ENCODE measurements at places on chromosomes 3 and 15.

DNA sequence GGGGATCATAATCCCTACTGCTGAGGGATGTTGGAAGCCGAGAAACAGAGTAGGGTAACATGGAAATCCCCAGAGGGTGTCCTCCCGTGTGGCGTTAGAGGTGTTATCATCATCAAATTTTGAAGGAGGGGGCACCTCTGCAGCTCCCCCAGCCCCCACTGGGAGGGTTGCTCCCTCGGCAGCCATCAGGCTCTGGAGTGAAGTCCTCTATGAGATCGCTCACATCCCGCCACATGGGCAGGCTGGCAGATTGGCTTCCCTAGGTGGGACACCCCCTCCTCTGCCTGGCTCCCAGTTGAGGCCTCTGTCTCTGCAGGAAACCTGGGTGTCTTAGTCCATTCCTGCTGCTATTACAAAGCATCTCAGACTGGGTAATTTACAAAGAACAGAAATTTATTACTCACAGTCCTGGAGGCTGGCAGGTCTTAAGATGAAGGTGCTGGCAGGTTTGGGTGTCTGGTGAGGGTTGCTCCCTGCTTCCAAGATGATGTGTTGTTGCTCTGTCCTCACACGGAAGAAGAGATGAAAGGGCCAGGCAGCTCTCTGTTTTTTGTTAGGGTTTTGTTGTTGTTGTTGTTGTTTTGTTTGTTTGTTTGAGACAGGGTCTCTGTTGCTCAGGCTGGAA is 120.5 kb downstream of the NUP210 start:
- no peak for DNase-seq

DNA sequence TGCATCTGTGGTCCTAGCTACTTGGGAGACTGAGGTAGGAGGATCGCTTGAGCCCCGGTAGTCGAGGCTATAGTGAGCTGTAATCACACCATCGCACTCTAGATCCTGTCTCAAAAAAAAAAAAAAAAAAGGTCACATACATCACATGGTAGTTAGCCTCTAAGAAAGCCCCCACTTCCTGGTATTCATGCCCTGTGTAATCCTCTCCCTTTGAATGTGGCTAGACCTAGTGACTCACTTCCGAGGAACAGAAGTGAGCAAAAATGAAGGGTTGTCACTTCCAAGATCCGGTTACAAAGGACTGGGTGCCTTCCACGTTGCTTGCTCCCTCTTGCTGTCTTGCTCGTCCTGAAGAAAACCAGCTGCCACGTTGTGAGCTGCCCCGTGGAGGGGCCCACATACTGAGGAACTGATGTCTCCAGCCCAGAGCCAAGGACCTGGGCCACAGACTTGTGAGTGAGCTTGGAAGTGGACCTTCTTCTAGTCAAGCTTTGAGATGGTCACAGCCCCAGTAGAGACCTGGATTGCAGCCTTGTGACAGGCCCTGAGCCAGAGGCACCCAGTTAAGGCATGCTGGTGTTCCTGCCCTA is 12.6 kb upstream of the LCTL start:
- peak; percentile 64 for DNase-seq

DNA sequence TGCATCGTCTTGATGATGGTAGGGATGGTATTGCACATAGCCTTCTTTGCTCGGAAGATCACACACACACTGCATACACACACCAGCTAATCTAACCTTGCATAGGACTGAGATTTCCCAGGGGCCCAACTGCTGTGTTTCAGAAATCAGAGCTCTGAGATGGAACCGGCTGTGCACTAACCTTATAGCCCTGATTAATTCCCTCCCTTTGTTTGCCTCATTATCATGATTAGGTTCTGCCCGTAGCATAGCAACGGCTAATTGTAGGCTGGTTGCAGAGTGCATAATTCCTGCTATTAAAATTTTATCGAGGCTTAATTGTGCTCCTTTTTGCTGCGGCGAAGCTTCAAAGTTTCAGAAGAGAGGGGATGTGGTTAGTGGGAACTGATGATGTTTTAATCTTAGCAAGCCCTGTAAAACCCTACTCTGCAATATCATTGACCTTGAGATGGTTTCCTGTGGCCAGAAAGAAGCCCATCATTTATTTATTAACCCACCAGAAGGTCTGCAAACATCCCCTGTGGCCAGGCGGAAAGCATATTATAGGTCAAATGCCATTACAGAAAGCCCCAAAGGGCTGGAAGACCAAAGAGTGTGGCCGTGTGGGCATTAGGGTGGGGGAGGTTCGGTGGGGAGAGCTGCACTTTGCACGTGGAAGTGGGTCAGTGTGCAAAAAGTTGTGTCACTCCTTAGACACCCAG is 56.2 kb upstream of the GLCE start:
- DNase-seq, result no peak

DNA sequence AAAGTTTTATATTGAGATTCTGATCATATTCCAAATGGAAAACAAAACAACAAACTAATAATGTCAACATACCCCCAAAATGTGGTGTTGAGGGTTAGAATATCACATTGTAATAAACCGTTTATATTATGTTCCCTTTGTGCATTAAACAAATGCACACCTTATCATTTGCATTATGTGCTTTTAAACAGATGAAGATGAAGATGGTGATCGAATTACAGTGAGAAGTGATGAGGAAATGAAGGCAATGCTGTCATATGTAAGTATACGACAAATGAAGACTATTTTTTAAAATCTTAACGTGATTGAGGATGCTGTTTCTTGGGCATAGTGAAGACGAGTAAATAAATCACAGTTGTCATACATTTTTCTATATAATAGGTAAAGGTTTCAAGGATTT is 20.6 kb downstream of the MAP2K5 start:
- no peak for DNase-seq

DNA sequence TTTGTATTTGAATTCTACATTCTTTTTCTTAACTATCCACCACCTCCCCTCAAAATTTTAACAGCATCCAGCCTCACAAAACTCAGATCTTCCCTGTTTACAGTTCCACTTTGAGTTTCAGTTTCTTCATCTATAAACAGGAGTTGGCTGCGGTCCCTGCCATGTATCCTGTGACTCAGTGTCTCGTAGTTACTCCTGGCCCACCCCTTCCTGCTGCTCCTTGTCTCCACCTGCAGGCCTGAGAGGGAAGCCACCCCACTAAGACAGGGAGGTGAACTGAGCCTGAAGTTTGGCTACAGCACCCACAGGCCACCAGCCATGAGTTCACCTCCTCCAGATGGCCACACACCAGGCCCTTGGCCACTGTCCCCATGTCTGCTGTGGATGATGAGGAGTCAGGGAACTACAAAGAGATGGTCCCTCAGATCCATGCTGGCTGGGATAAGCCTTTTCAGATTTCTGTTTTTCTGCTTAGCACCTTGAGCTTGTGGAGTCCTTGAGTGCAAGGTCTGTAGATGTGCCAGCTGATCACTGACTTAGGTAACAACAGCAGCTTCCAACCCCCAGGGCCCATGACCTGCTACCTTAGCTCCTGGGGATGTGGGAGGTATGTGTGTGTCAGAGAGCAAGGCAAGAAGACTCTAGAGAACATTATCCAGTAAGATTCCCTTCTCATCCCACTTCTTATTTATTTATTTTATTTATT is 37.5 kb downstream of the CD86 start:
- DNase-seq, result peak; percentile 1

GRCh38 chr15:57731530-57732103 is 25.1 kb downstream of the POLR2M start:
- DNase-seq, result no peak

GRCh38 chr15:70269991-70270751 is 172.5 kb upstream of the TLE3 start:
- DNase-seq, result peak; percentile 22

DNA sequence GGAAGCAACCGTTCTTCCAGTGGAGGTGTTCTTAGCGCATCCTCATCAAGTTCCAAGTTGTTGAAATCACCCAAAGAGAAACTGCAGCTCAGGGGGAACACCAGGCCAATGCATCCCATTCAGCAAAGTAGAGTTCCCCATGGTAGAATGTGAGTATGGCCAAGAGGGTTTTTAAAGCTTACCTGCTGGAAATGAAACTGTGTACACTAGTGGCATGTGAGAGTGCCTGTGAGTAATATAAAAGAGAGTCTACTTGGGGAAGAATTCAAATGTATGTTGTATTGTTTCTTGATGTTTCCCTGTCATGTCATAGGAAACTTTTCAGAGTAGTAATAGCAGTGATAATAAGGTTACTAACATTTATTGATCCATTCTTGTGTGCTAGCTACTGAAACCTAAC is 43.3 kb downstream of the PSMD6 start:
- no peak for DNase-seq

DNA sequence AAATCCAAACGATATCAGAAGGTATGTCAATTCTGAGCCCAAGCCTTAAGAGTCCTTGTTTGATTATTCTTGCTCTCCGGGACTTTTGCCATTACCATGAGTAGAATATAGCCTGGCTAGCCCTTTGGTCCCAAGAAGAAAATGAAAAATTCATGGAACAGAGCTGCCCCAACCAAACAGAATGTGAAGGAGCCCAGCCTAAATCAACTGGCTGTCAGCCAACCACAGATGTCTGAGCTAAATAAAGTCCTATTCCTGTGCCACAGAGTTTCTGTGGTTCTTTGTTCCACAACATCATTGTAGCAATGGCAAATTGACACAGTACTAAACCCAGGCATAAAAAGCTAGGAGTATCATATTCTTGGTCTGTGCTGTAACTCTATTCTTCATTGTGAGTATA is 185.2 kb downstream of the CPNE4 start:
- DNase-seq, result no peak

DNA sequence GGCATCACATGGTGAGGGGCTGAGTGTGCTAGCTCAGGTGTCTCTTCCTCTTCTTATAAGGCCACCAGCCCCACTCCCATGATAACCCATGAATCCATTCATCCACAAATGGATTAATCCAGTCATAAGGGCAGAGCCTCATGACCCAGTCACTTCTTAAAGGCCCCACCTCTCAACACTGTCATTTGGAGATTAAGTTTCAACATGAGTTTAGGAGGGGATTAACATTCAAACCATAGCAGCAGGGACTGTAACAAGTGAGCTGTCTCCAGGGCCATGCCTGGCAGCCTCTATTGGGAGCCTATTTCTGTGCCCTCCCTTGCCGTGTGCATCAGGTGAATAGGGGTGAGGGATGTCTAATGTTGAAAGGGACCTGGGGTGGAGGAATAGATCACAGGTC is 77.5 kb downstream of the CHRD start:
- DNase-seq, result no peak

DNA sequence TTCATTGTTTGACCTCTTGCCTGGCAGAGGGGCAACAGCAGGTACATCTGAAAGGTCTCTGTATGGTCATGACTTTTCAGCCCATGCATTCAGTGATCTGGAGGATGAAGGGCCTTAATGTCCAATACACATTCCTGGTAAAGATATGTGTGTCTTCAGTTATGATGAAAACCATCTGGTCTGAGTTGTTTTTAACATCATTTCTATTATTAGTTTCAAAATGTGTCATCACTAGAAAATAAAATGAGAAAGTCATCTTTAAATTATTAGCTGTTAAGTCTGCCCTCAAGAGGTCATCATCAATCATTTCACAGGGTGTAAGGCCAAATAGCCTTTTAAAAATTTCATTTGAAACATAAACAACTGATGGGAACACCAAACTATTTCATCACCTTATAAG is 92.1 kb upstream of the PLSCR4 start:
- DNase-seq, result peak; percentile 76

GRCh38 chr15:96296264-96296663 is 34.2 kb upstream of the NR2F2 start:
- peak; percentile 26 for DNase-seq

DNA sequence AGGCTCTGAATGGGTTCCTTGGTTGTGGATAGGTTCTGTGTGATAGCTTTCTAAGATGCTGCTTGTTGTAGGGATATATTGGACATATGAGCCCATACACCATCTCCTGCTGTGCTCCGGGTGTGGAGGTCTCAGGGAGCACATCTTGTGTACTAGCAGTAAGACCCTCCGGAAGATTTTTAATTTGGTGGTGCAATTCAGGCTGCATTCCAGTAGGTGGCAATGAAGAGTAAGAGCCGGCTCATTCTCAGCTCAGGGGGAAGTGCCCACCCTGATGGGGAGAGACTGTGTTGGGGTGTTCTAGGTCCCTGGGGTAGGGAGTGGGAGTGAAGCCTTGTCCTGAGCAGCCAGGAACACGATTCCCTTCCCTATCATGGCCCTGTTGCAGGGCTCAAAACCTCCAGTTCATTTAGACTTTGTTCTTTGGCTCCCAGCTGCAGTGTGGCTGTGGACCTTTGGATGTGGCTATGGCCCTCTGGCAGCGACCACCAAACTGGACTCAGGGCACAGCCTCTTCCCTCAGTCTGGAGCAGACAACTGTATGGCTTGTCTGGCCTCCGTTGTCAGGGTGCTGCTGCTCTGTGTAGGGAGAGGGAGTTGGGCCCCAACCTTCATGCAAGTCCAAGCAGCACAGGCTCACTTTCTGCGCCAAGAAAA is 104.7 kb downstream of the UNC13C start:
- DNase-seq, result peak; percentile 6

- no peak for DNase-seq
Observed at GRCh38 chr15:74983725-74984231, 11.6 kb upstream of the SCAMP5 start.

DNA sequence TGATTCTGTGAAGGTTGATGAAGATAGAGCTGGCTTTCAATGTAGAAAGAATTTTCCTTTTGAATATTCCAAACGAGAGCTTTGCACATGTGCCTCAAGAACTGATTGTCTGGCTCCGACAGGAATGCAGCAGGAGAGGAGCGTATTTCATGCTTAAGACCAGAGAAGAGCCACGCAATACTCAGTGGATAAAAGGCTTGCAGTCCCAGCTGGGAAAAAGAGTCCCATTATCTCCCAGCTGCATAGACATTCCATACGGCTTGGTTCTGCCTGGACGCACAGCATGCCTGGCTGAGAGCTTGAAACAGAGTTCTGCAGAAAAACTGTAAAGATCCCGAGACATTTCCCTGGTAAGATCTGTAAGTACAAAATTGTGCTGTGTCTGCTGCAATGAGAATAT is at the start of gene CNTN6:
CNTN6 (plus strand) TSS at position 254 of the 400 bp plus-strand sequence. CDS start 54,985 bp downstream, outside the sequence.
- peak; percentile 56 for DNase-seq

GRCh38 chr15:82710208-82710555 is 507 bp upstream of the AP3B2 start:
- DNase-seq, result no peak

DNA sequence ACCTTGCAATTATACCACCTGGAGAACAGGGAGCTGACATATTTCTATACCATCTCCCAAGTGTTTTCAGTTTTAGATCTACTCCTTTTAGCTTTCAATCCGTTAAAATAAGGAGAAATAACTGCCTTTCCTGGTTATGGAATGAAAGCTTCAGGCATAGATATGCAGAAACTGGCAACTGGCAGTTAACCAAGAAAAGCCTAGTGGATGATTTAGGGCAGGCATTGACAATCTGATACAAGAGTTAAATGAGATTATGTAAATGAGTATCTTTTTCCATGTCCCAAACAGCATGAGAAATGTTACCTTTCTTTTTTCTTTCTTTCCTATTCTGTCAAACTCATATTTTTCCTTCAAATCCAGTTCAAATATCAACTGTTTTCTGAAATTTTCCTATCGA is 689.1 kb upstream of the DPPA4 start:
- peak; percentile 6 for DNase-seq

DNA sequence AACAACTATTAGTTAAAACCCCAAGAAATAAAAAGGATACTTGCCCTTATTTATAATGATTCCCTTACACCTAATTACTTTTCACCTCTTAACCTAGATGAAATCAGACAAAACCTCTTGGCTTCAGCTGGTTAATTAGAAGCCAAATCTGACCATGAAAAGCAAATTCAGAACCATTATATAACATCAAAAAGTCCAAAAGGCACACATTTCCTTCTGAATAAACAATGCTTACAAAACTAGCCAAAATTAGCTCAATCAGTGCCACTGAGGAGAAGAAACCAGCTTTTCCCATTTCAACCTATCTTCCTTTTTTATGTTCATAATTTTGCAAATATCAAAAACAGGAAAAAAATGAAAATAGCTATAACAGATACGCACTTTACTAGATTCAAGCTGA is 3.2 kb downstream of the EHHADH start:
- no peak for DNase-seq

Data from fibroblast of skin of scalp (primary cell).